ENCODE measurements at places on chromosomes 5 and 9. TPM values are rescaled to one million over a fixed set of nuclear protein-coding genes. Genes with fewer than 3 reads are reported as not detected.
A peak's percentile ranks its signal among the peaks of the same experiment; 100 is the strongest.

GRCh38 chr5:80915716-80916115 is 44.4 kb upstream of the RASGRF2 start:
- no peak for DNase-seq

DNA sequence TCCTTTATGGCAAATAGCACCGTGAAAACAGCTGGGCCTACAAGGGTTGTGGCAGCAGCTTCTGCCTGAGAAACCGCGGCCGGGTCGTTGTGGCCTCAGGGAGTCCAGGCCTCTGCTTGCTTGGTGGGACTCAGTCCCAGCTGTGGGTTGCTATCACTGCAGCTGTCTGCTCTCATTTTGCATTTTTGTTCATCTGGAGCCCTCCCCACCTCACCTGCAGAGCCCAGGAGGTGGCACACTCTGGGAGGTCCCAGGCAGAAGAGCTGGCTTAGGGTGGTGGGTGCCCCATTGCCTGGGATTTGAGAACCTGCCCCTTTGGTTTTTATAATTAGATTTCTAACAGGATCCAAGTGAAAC is 138.4 kb downstream of the GADD45G start:
- peak; percentile 84 for DNase-seq

DNA sequence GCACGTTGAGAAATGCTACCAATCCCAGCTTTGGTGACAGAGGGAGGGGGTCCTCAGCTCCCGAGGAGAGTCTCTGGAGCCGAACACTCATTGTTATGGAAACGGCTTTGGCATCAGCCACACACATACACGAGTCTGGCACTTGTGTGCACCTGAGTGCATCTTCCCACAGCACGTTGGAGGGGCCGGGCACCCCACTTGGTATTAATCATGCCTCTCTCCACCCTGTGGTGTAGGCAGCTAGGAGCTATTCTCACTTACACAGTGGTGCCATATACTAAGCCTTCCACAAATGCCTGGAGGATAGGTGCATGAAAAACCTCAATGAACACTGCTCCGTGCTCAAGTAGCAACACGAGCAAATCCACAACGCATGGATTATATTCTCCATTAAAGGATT is 133.9 kb upstream of the PANK3 start:
- DNase-seq = no peak

DNA sequence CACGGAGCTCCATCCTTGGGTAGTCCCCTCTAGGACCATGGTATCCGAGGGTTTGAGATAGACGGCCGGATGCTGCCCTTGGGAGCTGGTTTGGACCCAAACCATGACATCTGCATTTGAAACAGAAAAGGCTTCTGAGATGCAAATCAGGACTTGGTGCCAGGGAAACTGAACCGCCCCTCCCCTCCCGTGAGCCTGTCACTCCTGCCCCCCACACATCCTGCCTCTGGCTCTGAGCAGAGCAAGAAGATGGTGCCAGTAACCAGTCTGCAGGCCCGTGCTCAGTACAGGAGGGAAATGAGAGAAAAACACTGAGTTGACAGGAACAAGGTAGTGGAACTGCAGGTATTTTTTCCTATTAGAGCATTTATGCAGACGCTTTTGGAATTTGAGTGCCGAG is 18.6 kb downstream of the ARPC5L start:
- DNase-seq = no peak

Gene NXNL2
- total RNA-seq = not detected

DNA sequence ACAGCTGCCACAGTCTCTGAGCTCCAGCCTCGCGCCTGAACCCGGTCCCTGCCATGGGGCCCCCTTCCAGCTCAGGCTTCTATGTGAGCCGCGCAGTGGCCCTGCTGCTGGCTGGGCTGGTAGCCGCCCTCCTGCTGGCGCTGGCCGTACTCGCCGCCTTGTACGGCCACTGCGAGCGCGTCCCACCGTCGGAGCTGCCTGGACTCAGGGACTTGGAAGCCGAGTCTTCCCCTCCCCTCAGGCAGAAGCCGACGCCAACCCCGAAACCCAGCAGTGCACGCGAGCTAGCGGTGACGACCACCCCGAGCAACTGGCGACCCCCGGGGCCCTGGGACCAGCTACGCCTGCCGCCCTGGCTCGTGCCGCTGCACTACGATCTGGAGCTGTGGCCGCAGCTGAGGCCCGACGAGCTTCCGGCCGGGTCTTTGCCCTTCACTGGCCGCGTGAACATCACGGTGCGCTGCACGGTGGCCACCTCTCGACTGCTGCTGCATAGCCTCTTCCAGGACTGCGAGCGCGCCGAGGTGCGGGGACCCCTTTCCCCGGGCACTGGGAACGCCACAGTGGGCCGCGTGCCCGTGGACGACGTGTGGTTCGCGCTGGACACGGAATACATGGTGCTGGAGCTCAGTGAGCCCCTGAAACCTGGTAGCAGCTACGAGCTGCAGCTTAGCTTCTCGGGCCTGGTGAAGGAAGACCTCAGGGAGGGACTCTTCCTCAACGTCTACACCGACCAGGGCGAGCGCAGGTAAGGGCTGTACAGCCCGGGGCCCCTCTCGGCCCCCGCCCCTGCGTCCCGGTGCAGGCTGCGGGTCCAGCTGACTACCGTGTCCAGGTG is 509 bp downstream of the LVRN start:
- no peak for DNase-seq

Gene ARHGEF37
- total RNA-seq = 1.4 TPM

Gene C1QTNF3
- total RNA-seq = 3.0 TPM

GRCh38 chr5:74638970-74639806 is 1.3 kb downstream of the ENC1 start:
- no peak for DNase-seq

Gene SLC6A7
- not detected for total RNA-seq

DNA sequence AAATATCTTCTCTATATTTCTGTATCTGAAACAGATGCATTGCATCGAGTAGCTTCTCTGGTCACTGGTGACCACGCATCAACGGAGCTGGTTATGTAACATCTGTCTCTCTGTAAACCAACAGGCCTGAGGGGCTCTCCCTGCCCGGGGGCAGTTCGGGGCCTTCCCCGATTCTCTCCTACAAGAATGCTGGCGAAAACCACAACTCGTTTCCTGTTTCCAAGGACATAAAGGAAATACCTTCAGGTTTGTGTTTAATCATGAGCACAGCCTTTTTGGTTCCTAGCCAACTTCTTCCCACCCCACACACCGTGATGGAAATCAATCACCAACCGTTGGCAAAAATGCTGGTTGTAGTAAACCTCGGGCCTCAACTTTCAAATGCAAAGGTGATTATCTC is 25.1 kb downstream of the GDNF start:
- DNase-seq = no peak

Gene ALDOB
- total RNA-seq = not detected

GRCh38 chr9:88044200-88044599 is 69.9 kb upstream of the CDK20 start:
- DNase-seq = no peak

GRCh38 chr5:144284036-144284435 is 113.4 kb downstream of the KCTD16 start:
- no peak for DNase-seq

Gene FOXD4
- 0.52 TPM for total RNA-seq

Gene SCGB3A2
- not detected for total RNA-seq

DNA sequence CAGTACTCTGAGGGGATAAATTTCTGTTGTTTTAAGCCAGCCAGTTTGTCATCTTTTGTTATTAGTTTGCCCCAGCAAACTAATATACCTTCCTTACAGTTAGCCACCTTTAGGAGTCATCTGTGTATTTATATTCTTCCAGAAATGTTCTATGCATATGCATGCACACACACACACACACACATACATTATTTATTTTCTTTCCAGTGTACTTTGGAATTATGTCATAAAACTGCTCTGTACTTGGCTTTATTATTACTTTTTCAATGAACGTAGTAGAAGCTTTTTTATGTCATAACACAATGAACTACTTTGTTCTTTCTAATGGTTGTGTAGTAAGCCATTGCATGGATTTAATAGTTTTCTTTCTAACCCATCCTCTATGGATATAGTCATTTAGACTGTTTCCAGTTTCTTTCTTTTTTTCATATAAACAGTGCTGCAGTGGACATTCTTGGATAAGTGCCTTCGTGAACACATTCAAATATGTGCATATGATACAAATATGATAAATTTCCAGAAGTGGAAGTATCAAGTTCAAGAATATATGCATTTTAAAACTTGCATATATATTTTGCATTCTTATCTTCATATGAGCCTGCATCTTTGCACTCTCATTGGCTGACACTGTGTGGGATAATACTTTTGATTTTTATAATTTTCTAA is 26.6 kb upstream of the DAB2 start:
- no peak for DNase-seq

Data from activated CD8-positive, alpha-beta T cell treated with anti-CD3 and anti-CD28 coated beads, Interleukin-2, amount 10 ng/mL, durations not matched to agents 7 days and 5 days (primary cell).